ENCODE measurements at places on chromosomes 16 and 17.
A peak's percentile ranks its signal among the peaks of the same experiment; 100 is the strongest.

GRCh38 chr17:79943347-79944241 lies 92.1 kb downstream of the TBC1D16 start:
- no peak for DNase-seq

DNA sequence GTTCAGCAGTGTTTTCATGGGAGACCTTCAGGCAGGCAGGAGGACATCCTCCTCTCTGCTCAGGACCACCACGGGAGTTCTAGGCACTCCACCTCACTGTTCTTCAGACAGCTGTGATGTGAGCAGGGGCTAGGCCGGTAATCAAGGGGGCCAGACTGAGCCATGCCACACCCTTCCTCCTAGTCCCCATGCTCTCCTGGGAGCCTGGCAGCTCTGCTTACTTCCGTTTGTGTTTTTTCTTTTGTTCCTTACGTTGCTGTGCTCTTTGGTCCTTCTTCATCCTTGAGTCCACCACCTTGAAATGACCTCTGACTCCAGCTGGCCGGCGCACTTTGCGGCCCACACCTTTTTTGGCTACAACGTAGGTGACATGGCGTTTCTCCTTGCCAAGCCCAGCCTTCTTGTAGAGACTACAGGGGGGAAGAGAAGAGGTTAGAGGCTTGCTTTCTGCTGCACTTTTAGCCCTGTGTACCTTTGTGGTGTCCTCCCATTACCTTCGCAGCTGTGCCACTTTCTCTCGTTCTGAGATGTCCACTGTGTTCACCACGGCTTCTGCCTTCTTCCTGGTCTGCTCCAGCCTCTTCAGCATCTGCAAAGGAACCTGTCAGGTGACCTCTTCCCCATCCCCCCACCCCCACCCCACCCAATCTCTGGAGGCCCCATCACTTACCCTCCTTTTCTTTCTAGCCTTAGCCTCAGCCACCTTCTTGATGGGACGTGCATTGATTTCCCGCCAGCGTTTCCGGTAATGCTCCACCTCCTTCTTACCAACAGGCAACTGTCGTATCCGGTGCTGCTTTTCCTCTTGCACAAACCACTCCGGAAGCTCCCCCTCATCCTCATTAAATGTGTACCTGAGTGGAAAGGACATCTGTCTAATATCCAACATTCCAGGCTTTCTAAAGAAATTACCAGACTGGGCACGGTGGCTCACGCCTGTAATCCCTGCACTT lies 7.4 kb upstream of the PSMC5 start:
- peak; percentile 26 for DNase-seq

DNA sequence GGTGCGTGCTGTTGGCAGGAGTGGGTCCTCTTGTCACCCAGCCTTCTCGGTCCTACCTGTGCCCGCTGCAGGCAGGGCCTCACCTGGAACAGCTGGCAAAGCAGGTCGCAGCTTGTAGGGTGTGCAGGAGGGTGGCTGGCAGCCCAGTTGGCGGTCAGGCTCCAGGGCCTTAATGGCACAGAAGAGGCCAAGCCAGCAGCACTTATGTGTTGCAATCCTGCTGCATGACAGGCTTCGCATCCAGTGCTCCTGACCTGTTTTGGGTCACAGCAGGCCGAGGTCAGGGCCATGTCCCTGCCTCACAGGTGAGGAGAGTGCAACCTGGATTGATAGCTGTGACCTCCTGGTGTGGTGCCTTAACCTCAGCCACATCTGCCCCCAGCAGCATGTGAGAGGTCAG lies 31.9 kb downstream of the ZC3H18 start:
- no peak for DNase-seq

- DNase-seq: peak; percentile 82
Measured at GRCh38 chr17:82236142-82236971, 7.5 kb downstream of the SLC16A3 start.

GRCh38 chr16:8943001-8943763 lies 20.5 kb downstream of the USP7 start:
- no peak for DNase-seq

DNA sequence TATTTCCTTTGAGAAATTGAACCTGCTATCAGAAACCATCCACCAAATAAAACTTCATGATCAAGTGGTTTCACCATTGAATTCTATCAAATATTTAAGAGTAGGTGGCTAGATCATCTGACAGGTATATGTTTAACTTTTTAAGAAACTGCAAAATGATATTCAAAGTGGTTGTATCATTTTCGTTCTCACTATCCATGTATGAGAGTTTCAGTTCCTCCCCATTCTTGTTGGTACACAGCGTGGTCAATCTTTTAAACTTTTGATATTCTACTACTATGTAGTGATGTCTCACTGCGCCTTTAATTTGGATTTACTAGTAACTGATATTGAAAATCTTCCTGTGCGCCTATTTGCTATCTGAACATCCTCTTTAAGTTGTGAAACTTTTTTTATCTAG lies 163.7 kb downstream of the CYB561 start:
- no peak for DNase-seq

GRCh38 chr16:80323187-80323807 lies 217.5 kb upstream of the DYNLRB2 start:
- DNase-seq: no peak

GRCh38 chr16:12098429-12099310 lies 122.1 kb downstream of the SNX29 start:
- no peak for DNase-seq

- no peak for DNase-seq
Measured at GRCh38 chr17:60840456-60840855, 162.8 kb downstream of the BCAS3 start.

GRCh38 chr16:361872-362701 lies 8.3 kb downstream of the MRPL28 start:
- peak; percentile 83 for DNase-seq

- DNase-seq: no peak
Measured at GRCh38 chr16:15993946-15994665, 44.7 kb downstream of the ABCC1 start.

GRCh38 chr17:80442764-80443163 lies 27.8 kb downstream of the ENDOV start:
- no peak for DNase-seq

GRCh38 chr17:33164169-33164881 lies 128.8 kb downstream of the ASIC2 start:
- no peak for DNase-seq

DNA sequence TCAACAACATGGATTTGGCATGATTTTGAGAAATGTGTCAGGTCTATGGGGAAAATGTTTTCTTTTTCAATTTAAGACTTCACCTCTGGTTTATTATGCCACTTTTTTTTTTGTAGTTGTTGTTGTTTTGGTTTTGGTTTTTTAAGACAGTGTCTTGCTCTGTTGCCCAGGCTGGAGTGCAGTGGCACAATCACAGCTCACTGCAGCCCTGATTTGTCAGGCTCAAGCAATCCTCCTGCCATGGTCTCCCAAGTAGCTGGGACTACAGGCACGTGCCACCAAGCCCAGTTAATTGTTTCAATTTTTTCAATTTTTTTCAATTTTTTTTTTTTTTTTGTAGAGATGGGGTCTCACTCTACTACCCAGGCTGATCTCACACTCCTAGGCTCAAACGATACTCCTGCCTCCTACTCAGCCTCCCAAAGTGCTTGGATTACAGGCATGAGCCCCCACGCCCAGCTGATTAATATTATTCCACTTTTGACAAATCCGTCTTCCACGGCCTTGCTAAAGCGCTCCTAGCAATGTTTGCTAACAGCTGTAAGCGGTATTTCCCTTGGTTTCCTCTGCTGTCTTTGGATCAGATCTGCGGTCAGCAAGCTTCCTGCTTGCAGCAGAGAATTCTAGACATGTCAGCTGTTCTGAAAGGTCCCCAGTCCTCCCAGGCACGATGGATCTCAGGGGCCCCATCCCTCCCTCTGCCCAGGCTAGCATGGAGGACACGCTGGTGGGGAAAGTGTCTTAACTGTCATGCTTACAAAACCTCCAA lies 7.0 kb upstream of the MILR1 start:
- peak; percentile 36 for DNase-seq

DNA sequence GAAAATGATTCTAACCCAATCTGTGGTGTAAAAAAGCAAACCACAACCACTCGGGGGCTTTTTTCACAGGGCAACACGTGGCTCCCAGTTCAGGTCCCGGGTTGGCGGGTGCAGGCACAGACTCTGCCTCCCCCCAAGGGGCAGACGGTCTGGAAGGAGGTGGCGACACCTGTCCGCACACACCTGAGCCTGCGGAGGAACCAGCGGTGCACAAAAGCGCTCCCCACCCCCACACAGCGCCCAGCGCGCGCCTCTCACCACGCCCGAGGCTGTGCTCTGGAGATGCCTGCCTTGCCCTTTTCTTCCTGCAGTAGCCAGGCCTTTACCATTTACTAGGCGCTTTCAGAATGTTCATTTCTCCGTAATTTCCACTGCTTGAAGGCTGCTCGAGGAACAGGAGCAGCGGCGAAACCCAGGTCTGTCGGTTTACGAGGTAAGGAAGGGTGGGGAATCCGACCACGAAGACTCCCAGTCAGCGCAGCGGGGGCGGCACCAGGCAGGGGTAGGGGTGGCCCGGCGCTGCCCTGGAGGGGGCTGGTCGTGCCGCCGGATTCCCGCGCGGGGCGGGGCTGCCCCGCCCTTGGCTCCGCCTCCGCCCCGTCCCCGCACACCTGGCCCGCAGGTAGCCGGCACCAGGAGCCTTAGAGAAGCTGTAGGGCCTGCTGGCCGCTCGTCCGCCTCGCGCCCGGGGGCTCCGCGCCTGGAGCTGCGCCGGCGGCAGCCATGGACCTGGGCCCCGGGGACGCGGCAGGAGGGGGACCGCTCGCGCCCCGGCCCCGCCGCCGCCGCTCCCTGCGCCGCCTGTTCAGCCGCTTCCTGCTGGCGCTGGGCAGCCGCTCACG lies at the start of gene USP43:
USP43 (plus strand) TSS at position 608 of the 842 bp plus-strand sequence; CDS start at position 724, 116 bp downstream.
- DNase-seq: peak; percentile 60

Data from activated T-cell treated with anti-CD3 and anti-CD28 coated beads, Interleukin-2, amount 50 U/mL, for 48 hours (primary cell).